HuH-7 (cell line): ENCODE measurements at places on chromosomes 1 and 21.

DNA sequence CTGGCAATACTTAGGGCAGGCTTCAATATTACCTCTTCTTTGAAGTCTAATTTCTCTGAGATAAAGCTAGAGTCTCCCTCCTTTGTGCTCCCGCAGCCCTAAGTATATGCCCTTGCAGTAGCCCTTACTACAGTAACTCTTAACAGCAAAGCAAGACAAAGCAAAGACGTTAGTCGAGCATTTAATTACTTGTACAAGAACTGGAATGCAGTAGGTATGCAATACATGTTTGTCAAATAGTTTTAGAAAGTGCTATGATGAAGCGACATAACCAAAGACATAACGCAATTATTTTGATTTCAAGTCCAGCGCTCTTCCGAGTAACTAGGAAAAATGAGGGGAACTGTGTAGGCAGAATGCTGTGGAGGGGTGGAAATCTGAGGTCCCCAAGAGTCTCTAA is 1.6 kb downstream of the P3H1 start:
- DNase-seq = no peak

GRCh38 chr1:202625416-202626360 is 84.6 kb downstream of the SYT2 start:
- peak; percentile 83 for DNase-seq

GRCh38 chr21:34534522-34534921 is 22.5 kb upstream of the KCNE1 start:
- DNase-seq = no peak

- peak; percentile 60 for DNase-seq
Observed at GRCh38 chr1:63592536-63593302, 492 bp upstream of the PGM1 start.

DNA sequence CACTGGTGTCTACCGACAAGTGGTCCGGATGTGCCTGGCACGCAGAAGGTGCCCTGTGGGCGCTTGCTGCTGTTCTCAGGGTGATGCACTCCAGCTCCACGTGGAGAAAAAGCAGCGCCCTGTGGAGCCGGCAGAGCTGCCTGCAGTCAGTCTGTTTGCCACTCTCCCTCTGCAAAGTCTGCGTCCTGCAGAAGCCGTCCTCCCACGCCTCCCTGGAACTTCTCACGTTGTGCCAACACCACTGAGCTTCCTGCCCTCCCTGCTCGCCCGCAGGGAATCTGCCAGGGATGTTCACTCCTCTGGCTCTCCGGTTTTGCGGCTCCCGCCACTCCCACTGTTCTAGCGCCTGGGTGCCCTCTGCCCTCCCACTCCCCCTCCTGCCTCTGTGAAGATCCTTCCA is 19.8 kb upstream of the UBXN10 start:
- no peak for DNase-seq

DNA sequence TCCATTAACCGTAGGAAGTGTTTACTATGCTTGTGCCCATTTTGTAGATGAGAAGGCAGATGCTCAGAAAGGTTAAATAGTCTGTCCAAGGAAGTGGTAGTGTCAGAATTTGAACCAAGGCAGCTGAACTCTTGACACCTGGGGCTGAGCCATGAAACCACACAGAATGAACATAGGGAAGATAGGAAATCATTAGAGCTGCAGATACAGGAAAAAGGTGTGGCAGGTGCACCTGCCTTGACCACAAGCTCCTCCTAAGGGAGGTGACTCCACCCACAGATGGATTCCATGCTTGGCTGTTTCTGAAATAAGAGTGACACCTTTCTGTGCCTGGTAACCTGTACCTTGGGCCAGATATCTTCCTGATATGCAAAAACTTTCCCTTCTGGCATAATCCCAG is 69.9 kb upstream of the IGSF21 start:
- DNase-seq = no peak

DNA sequence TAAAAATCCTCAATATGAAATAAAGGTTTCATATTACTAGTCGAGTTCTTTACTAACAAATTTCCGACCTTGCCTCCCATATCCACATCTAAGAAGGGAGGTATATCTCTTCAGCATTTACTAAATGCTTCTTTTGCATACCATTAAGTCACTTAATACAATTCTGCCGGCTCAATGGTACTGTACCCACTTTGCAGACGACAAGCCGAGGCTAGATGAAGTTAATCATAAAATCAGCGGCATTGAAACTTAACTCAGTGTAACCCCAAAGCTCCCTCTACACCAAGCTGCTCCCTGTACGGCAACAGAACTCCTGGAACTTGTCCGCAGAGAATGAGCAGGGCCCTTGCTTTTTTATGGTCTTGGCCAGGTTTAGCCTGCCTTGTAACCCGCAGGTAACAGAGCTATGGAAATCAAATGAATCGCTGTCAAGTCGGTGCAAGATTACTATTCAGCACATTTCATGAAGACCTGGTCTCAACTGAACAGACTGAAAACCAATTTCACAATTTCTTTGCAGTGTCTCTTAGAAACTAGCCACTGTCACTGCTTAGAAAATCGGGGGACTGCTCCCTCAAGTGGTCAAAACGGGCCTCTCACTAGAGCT is 738 bp downstream of the INTS7 start:
- DNase-seq = no peak

GRCh38 chr1:210801501-210801900 is 332.4 kb downstream of the KCNH1 start:
- no peak for DNase-seq

DNA sequence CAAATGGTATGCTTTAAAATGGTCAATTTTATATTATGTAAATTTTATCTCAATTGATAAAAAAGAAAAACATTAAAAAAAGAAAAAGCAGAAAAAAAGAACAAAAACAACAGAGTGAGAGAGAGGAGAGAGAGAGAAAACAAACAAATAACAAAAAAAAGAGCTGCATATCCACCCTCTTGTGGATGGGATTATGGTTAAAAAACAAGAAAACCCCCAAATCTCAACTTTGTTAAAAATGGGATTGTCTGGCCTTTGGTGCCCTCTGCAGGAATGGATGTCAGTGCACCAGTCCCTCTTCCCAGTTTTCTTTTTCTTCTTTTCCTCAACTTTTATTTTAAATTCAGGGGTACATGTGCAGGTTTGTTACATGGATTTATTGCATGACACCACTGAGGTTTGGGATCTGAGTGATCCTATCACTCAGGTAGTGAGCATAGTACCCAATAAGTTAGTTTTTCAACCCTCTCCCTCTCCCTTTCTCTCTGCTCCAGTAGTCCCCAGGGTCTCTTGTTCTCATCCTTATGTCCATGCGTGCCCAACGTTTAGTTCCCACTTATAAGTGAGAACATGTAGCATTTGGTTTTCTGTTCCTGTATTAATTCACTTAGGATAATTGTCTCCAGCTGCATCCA is 28.1 kb downstream of the RNF187 start:
- peak; percentile 58 for DNase-seq

DNA sequence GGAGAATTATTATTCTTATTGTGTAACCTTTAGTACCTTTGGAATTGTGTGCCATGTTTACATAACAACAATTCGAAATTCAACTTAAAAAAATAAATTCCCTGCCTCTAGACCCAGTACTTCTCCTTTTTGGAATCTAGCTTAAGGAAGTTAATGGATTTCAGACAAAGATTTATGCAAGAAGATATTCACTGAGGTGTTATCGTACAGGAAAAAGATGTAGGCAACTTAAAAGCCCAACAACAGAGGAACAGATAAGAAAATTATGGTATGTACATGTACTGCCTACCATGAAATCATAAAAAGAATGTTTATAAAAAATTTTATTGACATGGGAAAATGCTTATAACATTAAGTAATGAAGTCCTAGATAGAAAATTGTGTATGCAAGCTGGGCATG is 18.2 kb upstream of the STMN1 start:
- DNase-seq = no peak

DNA sequence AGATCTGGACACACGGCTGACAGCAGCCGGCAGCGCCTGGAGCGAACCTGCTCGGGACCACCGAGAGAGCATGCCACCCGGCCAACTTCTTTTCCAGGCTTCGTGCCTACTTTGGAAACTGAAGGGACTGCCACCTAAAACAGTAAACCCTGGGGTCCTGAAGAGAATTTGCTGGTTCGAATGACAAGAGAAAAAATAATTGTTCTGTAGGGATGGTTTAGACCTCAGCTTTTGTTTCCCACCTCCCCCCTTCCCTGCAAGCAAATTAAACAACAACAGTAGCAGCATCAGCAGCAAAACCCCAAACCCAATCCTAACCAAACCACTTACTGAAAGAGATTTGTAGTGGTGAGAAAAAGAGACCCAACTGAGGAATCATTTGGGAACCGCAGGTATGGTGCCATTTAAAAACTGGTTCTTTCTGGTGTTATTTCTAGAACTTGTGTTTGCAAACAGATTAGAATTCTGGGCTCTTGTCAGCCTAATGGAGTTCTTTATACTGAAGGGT is 105.6 kb downstream of the LEPR start:
- no peak for DNase-seq
